NCI-H510A treated with DMSO at 0.1 percent for 48 hours (cell line): ENCODE measurements at places on chromosomes 1 and 21.

DNA sequence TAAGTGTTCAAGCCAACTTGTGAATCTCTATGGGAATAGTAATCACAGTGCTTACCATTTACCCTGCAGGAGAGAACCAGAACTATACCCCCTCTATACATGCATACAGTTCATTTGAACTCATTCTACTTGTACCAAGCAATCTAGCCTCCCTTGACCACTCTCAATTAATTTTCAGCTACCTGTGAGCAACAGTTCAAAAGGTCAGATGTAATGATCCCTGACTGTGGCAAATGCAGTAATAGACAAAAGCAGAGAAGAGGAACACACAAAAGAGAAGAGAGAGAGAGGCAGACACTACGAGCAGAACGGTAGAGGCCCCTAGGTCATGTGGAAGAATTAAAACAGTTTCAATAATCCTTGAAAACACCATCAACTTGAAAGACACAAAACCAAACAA is 52.8 kb downstream of the FMO4 start:
- DNase-seq = no peak

- DNase-seq = no peak
Observed at GRCh38 chr1:19392221-19392620, 80.1 kb downstream of the SLC66A1 start.

- DNase-seq = no peak
Observed at GRCh38 chr1:25757846-25758185, 42.2 kb upstream of the SELENON start.

DNA sequence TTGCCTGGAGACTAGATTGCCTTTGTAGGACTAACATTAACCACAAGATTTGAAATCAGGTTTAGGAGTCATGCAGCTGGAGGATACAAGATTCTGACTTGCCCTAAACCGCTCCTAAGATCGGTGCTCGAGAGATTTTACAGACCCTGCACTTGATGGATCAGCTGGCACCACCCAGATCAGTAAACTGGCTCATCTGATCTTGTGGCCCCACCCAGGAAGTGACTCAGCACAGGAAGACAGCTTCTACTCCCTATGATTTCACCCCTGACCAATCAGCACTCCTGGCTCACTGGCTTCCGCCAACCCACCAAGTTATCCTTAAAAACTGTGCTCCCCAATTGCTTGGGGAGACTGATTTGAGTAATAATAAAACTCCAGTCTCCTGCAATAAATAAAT is 876 bp upstream of the CATSPERE start:
- DNase-seq = no peak

- DNase-seq = no peak
Observed at GRCh38 chr21:31946231-31946630, 73.4 kb downstream of the HUNK start.

DNA sequence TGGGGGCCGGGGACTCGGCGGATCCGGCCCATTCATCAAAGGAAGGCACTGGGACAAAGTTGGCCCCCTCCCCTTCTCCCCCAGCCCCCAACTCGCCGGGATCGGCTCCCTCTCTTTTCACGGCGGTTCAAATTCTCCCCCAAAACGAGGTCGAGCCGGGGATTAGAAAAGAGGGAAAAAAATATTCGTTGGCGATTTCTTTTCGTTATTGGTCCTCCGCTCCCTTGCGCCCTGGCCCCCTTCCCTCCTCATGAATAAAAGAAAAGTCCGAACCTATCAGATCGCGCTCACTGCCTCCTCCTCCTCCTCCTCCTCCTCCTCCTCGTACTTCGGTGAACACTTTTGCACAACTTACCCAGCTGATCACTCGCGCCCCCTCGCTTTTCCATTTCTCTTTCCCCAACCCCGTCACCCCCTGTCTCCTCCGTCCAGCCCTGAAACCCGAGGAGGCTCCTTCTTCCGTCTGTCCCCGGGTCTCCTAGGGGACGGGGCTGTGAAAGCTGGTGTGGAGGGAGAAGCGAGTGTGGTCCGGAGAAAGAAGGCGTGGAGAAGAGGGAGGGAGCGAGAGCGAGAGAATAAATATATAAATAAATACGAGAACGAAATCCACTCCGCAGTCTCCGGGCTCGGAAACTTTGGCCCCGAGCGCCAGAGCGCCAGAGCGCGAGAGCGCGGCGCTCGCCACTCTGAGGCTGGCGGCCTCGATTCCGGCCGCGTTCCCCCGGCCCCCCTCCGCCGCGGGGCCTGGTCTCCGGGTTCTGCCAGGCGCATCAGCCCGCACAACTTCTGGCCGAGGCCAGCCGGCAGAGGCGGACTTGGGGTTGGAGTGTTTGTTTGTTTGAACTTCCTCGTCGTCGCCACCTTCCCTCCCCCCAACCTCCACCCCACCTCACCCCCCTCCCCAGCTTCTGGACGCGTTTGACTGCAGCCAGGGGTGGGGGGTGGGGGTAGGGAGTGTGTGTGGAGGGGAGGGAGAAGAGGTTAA is at the start of gene PAX7:
Gene PAX7, plus strand, starts transcription at position 336 of the 985 bp plus-strand sequence. CDS start 758 bp downstream, outside the sequence.
- no peak for DNase-seq

- DNase-seq = peak; percentile 37
Observed at GRCh38 chr1:22176258-22176657, 33.4 kb upstream of the WNT4 start.

DNA sequence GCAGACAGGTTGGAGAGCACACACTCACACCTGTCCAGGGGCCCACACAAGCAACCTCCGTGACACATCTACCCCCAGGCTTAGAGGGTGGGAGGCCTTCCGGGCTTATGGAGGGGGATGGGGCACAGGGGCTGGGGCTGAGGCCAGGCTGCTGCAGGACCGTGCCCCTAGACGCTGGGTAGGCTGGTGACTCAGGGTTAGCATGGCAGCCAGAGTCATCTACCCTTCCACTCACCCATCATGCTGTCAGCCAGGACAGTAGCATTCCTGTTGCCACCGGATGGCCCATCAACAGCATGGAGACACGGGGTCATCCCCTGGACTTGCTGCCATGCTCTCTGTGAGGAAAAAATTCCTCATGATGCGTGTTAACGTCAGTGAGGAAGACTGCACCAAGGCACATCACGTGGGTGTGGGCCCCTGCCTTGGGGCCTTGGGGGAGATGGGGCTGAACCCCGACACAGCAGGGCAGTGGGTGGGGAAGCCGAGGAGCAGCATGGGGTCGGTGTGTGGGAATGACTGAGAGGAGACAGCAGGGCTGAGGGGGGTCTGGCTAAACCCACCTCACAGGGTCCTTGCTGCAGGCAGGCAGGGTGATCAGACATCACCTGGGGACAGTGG is 52.8 kb downstream of the WNT9A start:
- no peak for DNase-seq

GRCh38 chr1:227793948-227794816 is 21.3 kb upstream of the PRSS38 start:
- no peak for DNase-seq

GRCh38 chr1:226806988-226807387 is 63.4 kb upstream of the PSEN2 start:
- DNase-seq = peak; percentile 44

DNA sequence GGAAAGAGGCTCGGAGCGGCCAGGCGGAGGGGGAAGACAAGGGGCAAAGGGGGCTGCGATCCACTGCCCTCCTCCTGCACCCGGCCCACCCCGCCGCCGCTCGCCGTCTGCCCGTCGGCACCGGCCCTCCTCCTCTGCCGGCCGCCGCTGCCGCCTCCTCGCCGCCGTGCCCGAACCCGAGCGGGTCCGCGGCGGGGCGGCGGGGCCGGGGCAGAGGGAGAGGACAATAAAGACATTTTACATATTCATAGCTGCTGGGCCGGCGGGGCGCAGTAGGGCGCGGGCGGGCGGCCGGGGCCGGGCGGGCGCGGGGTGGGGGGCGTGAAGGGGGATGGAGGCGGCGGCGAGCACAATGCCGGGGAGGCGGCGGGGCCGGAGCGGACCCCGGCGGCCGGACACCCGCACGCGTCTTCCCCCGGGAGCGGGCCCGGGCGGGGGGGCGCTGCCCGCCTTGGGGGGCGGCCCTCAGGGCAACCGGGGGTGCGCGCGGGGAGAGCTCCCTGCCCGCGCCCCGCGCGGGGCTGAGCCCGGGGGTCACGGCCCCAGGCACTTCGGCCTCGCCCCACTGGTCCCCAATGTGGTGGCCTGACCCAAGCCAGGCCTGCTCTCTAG is 546 bp downstream of the POU2F1 start:
- DNase-seq = no peak

GRCh38 chr1:225201447-225201846 is 226.4 kb downstream of the LBR start:
- no peak for DNase-seq
